NCI-H2081 (cell line): ENCODE measurements at places on chromosomes 16 and 17.

- DNase-seq = no peak
Measured at GRCh38 chr17:65362826-65363225, 198.6 kb downstream of the AXIN2 start.

GRCh38 chr17:78709119-78709681, 72.9 kb downstream of the CYTH1 start:
- DNase-seq = no peak

DNA sequence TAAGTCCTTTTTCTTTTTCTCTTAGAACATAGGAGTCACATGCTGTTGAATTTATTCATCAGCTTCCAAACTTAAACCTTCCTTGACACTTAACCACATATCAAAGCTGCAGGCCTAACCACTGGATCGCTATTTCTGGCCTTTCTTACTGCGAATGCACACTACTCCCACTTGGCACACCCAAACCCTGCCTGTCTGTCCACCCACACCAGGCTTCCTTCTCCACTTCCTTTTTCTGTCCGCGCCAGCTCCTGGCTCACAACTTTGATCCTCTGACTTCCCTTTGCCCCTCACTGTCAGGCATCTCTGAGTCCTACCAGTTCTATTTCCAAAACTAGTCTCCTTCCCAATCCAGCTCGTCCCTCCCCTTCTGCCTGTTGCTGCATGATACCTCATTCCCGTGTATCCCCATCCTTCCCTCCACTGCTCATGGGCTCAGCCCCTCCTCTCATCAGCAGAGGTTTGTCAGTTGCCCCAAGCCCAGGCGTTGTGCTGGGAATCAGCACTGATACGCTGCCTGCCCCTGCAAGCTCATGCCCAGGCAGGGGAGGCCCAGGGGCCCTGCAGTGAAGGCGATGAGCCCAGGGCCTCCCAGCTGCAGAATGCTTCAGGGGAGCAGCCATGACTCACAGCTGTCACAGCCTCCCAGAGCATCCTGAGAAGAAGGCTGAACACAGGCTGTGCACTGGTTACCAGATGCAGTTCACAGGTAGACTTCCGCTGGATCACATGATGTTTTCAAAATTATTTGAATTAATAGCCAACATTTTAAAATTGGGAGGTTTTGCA, 179.8 kb downstream of the KATNIP start:
- DNase-seq = no peak

GRCh38 chr17:48513666-48514455, 16.9 kb downstream of the HOXB1 start:
- DNase-seq = no peak

GRCh38 chr16:14007450-14007849, 63.7 kb upstream of the MRTFB start:
- DNase-seq = no peak
